Tongue (tissue), 3 donors: ENCODE measurements at places on chromosomes 7 and 10.

DNA sequence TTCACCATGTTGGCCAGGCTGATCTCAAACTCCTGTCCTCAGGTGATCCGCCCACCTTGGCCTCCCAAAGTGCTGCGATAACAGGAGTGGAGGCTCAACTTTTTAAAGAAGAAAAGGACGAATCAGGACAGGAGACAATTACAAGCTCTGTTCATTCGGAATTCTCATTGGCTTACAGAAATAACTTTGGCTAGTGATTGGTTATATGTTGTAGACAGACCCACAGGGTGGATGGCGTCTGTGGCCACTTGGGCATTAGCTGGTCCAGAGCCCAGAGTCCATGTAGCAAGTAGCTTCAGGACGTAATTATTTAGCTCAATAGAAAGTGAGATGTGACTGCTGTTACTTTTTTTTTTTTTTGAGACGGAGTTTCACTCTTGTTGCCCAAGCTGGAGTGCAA is 160.5 kb upstream of the TNRC18 start:
- DNase-seq, result no peak

DNA sequence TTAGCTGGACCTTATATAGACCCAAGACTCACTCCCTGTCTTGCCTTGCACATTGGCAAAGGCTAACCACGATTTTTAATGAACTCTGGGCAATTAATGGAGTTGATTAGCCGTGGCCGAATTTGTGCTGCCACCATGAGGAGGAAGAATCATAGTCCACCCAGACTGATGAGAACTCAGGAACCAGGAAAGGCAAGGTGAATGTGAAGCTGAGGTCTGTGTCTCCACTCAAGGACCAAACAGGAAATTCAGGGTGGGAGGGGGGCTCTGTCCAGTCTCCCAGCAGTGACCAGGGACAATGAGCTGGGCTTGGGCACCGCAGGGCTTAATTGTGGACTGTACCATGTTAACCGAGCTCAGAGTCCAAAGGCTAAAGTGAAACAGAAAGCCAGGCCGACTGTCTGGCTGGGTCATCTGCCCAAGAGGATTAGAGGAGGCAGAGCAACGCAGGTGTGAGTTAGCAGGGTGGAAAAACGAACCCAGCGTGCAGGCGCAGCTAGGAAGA is 127.0 kb upstream of the JCAD start:
- no peak for DNase-seq

DNA sequence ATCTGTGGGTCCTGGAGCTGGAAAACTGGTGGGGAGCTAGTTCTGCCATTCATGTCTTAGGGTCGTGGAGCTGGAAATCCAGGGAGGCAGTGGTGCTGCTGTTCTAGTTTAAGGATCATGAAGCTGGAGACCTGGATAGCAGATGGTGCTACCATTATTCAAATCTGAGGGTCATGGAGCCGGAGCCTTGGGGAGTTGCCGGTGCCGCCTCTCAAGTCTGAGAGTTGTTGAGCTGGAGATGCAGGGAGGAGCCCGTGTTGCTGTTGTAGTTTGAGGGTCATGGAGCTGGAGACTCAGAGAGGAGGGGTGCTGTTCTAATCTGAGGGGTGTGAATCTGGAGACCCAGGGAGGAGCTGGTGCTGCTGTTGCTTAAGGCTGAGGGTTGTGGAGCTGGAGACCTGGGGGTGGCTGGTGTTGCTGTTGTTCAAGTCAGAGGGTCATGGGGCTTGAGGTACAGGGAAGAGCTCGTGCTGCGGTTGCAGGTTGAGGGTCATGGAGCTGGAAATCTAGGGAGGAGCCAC is 86.0 kb upstream of the ZNF479 start:
- no peak for DNase-seq

- no peak for DNase-seq
Observed at GRCh38 chr10:48237259-48238250, 36.9 kb downstream of the FRMPD2 start.

DNA sequence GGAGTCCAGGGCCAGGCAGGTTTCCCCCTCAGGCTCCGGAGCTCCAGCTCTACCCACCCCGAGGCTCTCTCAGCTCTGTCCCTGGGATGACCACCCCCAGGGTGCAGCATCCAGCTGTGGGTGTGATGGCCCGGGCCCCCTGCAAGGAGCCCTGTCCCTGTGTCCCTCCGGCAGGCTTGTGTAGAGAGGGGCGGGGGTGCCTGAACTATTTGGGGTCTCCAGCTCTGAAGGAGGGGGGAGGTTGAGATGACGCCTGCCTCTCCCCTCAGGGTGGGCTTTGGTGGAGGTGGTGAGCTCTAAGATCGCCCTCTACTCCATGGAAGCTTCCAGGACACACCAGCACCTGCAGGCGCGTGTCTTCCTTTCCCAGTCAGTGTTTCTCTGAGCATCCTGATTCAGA is 39.4 kb downstream of the ADRA2A start:
- DNase-seq, result no peak

- DNase-seq, result no peak
Observed at GRCh38 chr10:120999868-121000267, 148.7 kb downstream of the WDR11 start.

DNA sequence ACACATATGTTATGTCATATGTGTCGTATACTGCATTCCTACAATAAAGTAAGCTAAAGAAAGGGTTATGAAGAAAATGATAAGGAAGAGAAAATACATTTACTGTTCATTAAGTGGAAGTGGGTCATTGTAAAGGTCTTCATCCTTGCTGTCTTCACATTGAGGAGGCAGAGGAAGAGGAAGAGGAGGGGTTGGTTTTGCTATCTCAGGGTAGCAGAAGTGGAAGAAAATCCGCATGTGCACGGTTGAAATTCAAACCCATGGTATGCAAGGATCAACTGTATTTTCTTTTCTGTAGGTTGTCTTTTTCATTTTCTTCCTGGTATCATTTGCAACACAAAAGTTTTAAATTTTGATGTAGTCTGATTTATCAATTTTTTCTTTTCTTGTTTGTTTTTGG is 6.3 kb downstream of the PLEKHA8 start:
- no peak for DNase-seq

- DNase-seq, result no peak
Observed at GRCh38 chr7:20279979-20280378, 50.7 kb upstream of the ITGB8 start.

DNA sequence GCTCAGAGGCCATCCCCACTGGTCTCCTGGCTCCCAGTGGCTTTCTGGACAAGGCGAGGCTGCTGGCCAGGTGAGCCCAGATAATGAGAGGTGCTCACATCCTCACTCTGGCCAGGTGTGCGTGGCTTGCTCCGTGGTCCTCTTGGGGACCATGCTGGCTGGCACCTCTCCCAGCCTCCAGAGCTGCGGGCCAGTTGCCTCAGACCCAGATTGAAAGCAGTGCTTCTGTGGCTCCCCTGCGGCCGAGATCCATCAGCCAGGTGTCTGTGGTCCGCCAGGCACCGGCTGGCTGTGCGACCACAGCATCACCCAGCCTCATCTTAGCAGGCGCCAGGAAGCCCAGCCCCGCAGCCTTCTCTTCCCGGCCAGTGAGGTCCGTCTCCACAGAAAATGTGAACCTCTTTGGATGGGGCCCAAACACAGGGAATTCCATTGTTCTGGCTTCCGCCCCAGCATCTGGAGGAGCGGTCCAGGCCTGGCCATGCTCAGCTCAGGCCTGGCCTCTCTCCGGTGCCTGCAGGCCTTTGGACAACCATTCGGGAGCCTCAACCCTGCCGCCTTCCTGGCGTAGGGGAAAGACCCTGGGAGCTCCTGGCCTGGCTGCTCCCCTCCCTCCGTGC is 5.2 kb upstream of the TTYH3 start:
- DNase-seq, result peak; percentile 92

GRCh38 chr10:63365976-63366765 is 99.6 kb downstream of the JMJD1C start:
- DNase-seq, result no peak

GRCh38 chr10:80671847-80672246 is 134.1 kb downstream of the SH2D4B start:
- DNase-seq, result no peak

- no peak for DNase-seq
Observed at GRCh38 chr10:49613882-49614241, at the start of gene CHAT. TSS of gene CHAT (plus strand) at chr10:49614037. CDS start at chr10:49614190, 153 bp downstream.

DNA sequence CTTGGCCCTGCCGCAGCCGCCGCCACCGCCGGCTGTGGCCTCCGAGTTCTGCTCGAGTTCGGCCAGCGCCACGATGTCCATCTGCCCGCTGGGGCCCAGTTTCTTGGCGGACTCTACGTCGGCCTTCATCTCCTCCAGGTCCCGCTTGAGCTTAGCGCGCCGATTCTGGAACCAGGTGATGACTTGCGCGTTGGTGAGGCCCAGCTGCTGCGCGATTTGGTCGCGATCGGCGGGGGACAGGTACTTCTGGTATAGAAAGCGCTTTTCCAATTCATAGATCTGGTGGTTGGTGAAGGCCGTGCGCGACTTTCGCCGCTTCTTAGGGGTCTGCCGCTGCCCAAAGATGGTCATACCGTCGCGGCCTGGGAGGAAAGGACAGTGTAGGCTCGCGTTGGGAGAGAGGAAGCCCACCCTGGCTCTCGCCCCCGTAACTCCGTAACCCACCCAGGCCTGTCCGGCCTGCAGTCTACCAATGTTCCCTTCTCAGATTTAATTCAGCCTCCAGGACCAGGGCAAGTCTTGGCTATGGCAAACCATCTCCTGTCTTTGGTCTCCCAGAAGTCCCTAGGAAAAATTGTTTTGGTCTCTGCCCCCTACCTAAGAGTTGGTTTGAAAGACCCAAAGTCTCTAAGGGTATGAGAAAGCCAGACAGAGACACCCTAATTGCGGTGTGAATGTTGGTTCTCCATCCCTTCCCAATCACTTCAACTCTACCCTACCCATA is 1.7 kb downstream of the LBX1 start:
- peak; percentile 48 for DNase-seq

DNA sequence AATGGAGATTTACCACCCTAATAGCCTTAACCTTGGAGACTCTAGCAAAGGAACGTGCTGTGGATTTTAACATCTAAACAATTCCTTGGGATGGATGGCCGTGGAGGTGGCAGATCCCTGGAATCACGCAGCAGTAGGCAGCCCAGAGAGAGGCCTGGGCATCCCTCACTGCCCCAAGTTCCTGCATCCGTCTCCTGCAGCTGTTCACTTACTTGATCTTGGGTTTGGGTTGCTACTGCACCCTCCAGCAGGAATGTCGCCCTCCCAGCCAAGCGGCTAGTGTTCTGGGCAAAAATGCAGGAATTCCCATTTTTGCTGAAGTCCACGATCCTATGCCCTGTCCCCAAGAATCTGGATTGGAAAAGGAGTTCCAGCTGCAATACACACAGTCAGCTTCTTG is 166.7 kb upstream of the SH2B2 start:
- peak; percentile 66 for DNase-seq

- no peak for DNase-seq
Observed at GRCh38 chr7:76332078-76332477, 26.7 kb downstream of the YWHAG start.

- DNase-seq, result no peak
Observed at GRCh38 chr10:33087922-33088321, 129.9 kb upstream of the ITGB1 start.

- DNase-seq, result no peak
Observed at GRCh38 chr7:106820321-106821217, 44.5 kb upstream of the PIK3CG start.

DNA sequence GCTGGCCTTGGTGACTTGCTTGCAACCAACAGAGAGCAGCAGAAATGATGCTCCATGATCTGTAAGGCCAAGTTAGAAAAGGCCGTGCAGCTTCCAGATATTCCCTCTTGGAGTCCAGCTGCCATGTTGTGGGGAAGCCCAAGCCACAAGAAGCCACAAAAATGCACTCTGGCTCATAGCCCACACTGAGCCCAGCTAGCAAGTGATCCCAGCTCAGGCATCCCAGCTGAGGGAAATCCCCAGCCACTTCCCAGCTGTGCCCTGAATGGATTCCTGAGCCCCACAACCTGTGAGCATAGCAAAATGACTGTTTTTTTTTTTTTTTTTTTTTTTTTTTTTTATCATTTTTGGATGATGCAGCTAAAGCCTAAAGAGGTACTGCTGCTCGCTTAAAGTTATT is 11.1 kb upstream of the SDK1 start:
- DNase-seq, result no peak

- peak; percentile 65 for DNase-seq
Observed at GRCh38 chr7:19121977-19122588, 4.6 kb upstream of the TWIST1 start.

GRCh38 chr7:94374231-94374630 is 20.5 kb upstream of the COL1A2 start:
- peak; percentile 95 for DNase-seq

DNA sequence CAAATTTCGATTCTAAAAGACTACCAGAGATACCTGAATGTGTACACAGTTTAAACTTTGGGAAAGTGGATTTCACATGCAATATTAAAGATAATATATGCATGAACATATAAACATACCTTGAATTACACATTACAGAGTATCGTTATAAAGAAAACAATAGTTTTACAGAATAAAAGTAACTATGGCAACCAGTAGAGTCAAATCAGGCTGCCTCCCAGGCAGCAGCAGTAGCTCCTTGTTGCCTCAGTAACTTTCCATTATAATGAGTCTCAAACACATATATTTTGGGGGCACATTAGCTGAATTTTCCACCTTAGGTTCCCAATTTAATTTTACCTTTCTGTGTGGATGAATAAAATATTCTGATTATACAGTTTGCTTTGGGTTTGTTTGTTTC is 164.4 kb upstream of the FEZF1 start:
- DNase-seq, result no peak

DNA sequence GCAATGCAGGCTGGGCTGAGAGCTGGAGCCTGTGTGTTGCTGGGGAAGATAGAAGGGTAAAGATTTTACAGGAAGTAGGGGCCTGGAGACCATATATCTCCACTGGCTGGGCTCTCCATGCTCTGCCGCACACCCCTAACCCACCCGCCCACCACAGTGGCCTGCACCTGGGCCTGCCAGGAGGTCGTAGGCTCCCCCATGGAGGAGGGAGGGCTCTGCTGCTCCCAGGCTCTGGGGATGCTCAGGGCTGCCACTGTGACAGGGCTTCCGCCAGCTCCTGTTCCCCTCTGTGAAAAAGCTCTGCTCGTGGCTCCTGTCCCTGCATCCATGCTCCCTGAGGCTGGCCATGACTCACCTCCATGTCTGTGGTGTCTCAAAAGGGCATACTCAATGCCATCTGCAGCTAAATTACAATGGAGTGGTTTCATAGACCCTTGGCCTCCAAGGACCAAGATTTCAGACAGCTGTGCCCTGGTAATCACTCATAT is 106.0 kb downstream of the CXCL12 start:
- no peak for DNase-seq

DNA sequence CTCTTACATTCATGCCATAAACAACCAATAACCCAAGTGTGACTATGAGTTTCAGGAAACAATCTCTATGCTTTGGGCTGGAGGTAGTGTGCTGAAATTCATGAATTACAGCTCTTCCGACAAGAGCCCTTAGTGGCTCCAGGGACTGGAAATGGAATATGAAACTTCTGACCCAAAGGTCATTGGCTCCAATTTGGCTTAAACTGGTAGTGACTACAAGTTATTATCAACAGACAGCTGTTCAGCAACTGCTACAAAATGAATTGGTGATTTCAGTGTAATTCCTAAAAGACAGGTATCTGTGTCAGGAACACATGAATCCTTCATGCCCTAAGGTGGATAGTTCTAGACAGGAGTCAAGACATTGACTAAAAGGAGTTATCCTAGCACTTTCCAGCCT is 745.4 kb downstream of the PHTF2 start:
- no peak for DNase-seq
